ENCODE measurements at places on chromosomes 2 and 18.

DNA sequence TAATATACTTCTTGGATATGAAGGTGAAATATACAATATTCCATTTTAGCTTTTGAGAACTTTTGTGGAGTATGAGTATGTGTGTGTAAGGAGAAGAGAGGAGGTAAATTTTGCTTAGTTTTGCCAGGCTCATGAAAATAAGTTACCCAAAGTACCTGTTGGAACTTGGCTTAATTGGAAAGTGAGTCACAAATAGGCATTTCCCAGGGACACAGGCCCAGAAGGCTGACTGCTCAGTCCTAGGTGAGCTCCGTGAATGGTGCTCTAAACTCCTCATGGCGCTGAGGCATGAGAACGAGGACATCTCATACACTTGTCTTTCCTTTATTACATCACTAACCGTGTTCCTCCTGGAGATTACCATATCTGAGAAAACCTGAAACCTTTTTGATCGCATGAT, 148.5 kb upstream of the RAB12 start:
- no peak for DNase-seq

- DNase-seq = no peak
Observed at GRCh38 chr2:176494949-176495353, 225.7 kb downstream of the MTX2 start.

DNA sequence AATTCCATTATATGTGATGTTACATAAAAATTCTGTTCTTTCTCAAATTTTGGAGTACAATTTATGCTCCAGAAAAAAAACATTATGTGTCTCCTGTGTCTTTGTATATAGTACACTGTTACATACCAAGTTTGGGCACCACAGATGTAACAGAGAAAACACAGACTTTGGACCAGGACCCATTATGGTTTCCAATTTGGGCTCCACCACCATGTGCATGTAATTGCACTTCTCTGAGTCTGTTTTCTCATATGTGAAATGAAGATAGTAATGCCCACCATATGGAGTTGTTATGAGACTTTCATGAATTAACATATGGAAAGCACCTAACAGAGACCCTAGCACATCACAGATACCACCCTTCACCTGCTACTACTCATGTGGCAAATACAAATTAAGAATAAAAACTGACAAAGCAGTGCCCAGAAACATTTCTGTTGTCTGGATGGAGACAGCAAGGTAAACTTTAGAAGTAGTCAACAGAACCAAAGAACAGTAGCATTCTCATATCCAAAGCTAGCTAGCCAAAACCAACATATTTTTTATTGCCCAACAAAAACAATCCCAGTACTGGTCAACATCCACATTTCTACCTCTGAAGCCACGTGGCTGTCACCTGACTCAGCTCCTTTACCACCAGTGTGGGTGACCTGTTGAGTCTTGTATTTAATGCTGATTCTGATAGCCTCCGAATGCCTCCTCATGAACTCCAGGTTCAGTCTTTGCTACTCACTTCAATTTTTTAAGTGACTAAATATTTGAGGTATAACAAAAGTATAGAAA, 42.9 kb downstream of the ANTXR1 start:
- no peak for DNase-seq

- DNase-seq = no peak
Observed at GRCh38 chr2:54936766-54937165, 113.5 kb downstream of the RTN4 start.

DNA sequence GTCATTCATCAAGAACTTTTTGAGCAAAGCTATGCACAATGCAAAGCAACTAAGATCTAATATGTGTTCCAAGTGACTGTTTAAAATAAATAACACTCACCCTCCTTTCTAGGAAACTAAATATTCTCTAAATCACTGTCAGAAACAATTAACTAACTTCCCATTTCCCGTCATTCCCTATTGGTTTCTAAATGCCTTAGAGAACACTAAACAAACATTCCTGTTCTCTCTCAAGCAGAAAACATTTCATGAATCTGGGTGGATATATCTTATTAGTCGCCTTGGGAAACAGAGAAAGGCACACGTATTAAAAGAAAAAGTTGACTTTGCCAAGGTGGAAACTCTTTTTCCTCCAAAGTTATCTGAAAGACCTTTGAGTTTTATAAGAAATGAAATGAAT, 735.2 kb downstream of the MBD2 start:
- DNase-seq = no peak

- no peak for DNase-seq
Observed at GRCh38 chr18:2900684-2901422, 54.0 kb downstream of the EMILIN2 start.
